ENCODE measurements at places on chromosomes 2 and 18.
A peak's percentile ranks its signal among the peaks of the same experiment; 100 is the strongest.

- H3K27me3 ChIP-seq = peaks cover 43% of the 10 kb centered on the region
- no peaks in the 10 kb centered on the region for H3K36me3 ChIP-seq
- H3K27ac ChIP-seq = no peak overlapping the region
- peaks cover 27% of the 10 kb centered on the region for H3K4me1 ChIP-seq
These were observed 674 bp upstream of the ERBB4 start for GRCh38 chr2:212539072-212539880.

DNA sequence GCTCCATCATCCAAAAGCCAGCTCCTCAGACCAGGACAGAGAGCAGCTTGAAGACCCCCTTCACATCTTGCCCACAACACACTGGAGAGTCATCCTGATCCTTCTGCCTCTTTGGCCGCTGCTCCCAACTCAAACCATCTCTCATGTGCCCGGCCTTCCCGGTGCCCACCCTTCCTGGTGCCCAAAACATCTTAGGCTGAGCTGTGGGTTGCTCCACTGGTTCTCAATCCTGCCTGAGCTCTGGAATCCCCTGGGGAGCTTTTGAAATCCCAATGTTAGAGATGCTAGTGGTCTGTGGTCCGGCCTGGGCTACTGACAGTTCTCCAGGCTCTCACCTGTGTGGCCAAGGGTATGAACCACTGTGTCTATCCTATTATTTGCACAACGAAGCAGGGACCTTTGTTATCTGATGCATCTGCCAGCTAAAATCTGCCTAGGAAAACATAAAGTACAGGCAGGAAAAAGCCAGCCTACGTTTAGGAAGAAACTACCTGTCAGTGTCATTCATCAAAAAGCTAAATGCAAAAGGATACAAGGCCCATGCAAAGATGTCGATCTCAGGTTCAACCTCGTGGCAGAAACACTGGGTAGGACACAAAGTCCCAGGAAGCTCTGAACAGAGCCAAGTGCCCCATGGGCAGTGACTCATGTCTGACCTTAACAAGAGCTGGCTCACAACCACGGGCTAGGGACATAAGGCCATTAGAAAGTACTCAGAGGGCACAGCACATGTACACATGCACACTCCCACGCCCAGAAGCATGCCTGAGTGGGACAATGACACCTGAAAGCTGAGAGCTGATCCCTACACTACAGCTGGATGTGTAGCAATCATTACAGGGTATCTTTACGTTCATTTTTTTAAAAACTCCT lies 30.8 kb downstream of the TBC1D8 start:
- H3K4me3 ChIP-seq = no peak overlapping the region
- H3K4me1 ChIP-seq = peaks cover 48% of the 10 kb centered on the region
- DNase-seq = peak; percentile 85
- no peaks in the 10 kb centered on the region for H3K36me3 ChIP-seq
- no peaks in the 10 kb centered on the region for H3K27me3 ChIP-seq
- peak overlapping the region; percentile 58 for H3K27ac ChIP-seq

DNA sequence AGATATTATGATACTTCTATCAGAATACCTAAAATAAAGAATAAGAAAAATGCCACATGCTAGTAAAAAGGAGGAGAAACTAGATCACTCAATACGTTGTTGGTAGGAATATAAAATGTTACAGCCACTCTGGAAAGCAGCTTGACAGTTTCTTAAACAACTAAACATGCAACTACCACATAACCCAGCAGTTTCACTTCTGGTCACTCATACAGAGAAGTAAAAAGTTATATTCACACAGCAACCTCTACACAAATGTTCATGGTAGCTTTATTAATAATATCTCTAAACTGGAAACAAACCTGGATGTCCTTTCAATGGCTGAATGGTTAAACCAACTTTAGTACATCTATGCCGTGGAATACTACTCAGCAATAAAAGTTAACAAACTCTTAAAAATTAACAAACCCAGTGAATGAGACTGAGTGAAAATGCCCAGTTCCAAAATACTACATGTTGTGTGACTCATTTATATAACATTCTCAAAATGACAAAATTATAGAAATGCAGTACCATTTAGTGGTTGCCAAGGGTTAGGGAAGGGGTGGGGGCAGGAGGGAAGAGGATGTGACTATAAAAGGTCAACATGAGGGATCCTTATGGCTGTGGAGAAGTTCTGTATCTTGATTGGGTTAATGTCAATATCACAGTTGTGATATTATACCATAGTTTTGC lies 124.1 kb downstream of the MMADHC start:
- no peak overlapping the region for H3K27ac ChIP-seq
- DNase-seq = no peak
- no peaks in the 10 kb centered on the region for H3K36me3 ChIP-seq
- H3K4me3 ChIP-seq = no peak overlapping the region
- H3K27me3 ChIP-seq = no peaks in the 10 kb centered on the region
- H3K4me1 ChIP-seq = no peaks in the 10 kb centered on the region

- DNase-seq = no peak
- no peaks in the 10 kb centered on the region for H3K4me1 ChIP-seq
- H3K27me3 ChIP-seq = no peaks in the 10 kb centered on the region
These were observed 4.1 kb upstream of the PTPN18 start for GRCh38 chr2:130351711-130352110.

DNA sequence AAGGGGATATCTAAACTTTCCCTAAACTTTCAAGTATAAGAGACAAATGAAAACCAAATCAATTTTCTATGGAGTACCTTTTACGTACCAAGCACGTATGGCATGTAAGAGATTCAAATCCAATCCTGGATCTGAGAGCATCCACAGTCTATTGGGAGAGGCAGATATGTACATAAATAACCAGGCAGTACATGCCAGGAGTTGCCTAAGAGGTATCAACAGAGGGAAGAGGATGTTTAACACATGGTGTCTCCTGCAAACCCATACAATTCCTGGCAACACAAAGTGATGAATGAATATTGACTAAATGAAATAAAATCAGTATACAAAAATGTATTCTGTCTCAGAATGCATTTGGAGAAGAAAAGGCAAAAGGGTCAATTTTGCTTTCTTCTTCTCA lies 116.6 kb downstream of the PIGN start:
- no peak overlapping the region for H3K27ac ChIP-seq
- no peak overlapping the region for H3K4me3 ChIP-seq
- H3K27me3 ChIP-seq = no peaks in the 10 kb centered on the region
- no peak for DNase-seq
- no peaks in the 10 kb centered on the region for H3K36me3 ChIP-seq

- peak overlapping the region; percentile 11 for H3K4me3 ChIP-seq
- H3K36me3 ChIP-seq = no peaks in the 10 kb centered on the region
- H3K27me3 ChIP-seq = no peaks in the 10 kb centered on the region
- peak overlapping the region; percentile 38 for H3K27ac ChIP-seq
These were observed 59.4 kb downstream of the CERS6 start for GRCh38 chr2:168515502-168515901.

DNA sequence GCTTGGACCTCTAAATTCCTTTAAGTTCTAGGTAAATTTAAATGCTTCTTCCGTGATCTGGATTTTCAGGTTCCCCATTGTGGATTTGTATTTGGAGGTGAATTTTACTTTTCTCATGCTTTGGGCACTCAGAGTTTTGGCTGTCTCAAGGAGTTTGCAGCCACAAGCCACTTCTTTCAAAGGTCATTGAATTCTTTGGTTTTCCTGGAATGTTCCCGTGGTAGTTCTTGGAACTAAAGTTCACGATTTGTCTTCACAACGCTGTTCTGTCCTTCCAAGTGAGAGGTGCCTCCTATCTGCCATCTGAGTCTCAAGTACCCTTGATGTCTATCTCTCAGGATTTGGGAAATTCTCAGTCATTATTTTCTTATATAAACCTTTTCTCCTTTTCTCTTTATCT lies 1438.7 kb upstream of the ZEB2 start:
- no peaks in the 10 kb centered on the region for H3K27me3 ChIP-seq
- no peaks in the 10 kb centered on the region for H3K4me1 ChIP-seq
- no peak overlapping the region for H3K4me3 ChIP-seq
- H3K36me3 ChIP-seq = no peaks in the 10 kb centered on the region

GRCh38 chr2:238915596-238915995 lies 67.7 kb downstream of the TWIST2 start:
- no peak overlapping the region for H3K27ac ChIP-seq
- no peak overlapping the region for H3K4me3 ChIP-seq
- peaks cover 11% of the 10 kb centered on the region for H3K4me1 ChIP-seq
- no peaks in the 10 kb centered on the region for H3K27me3 ChIP-seq

GRCh38 chr2:28406276-28407096 lies 13.8 kb downstream of the FOSL2 start:
- no peak overlapping the region for H3K4me3 ChIP-seq
- peak overlapping the region; percentile 58 for H3K27ac ChIP-seq
- DNase-seq = peak; percentile 88
- peaks cover 44% of the 10 kb centered on the region for H3K4me1 ChIP-seq
- H3K36me3 ChIP-seq = peaks cover 45% of the 10 kb centered on the region

- H3K27me3 ChIP-seq = no peaks in the 10 kb centered on the region
- peak overlapping the region; percentile 35 for H3K27ac ChIP-seq
- H3K4me1 ChIP-seq = peaks cover 10% of the 10 kb centered on the region
- no peak for DNase-seq
- H3K4me3 ChIP-seq = peak overlapping the region; percentile 7
These were observed 128.8 kb upstream of the TRIB2 start for GRCh38 chr2:12587729-12588522.

DNA sequence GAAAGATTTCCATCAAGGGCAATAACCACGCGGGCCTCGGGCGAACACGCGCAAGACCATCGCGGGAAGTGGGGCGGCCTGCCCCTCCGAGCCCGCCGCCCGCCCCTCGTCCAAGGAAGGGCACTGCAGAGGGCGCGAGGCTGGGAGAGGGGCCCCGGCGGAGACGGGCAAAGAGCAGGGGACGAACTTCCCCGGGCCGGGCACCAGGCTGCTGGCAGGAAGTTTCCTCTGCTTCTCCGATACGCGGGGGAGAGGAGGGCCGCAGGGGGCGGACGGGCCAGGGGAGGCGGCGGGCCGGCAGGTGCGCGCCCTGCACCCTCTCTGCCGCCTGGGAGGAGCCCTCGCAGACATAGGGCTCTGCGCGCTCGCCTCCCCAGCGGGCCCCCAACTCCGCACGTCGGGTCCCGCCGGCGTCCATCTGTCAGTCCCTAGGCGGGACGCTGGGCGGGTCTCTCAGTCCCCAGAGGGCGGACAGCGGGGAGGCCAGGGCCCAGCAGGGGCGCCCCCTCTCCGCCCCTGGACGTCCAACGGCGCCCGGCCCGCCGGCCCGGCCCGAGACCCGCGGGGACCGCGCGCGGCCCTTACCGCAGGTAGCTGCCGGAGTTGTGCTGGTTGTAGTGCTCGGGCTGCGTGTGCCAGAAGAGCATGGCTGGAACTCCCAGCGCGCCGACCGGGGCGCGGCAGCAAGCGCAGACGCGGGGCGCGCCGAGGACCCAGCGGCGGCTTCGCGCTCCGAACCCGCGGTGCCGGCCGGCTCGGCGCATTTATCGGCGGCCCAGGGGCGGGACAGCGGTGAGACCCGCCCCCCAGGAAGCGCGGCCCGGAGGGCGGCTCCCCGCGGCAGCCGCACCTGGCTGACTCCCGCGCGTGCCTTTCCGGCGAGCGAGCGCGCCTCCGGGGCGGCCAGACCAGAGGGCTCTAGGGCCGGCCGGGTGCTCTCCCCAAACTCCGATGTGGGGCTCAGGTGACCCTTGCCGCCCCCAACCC lies at the start of gene TFCP2L1:
Gene TFCP2L1, minus strand, starts transcription at position 740 of the 987 bp plus-strand sequence. Its CDS starts 93 bp downstream, at position 647.
- no peaks in the 10 kb centered on the region for H3K27me3 ChIP-seq
- peaks cover 24% of the 10 kb centered on the region for H3K4me1 ChIP-seq
- H3K36me3 ChIP-seq = peaks cover 2% of the 10 kb centered on the region
- no peak for DNase-seq
- peak within 1 kb of the TSS; percentile 75 for H3K4me3 ChIP-seq

- no peaks in the 10 kb centered on the region for H3K27me3 ChIP-seq
- H3K36me3 ChIP-seq = no peaks in the 10 kb centered on the region
- H3K27ac ChIP-seq = no peak overlapping the region
- DNase-seq = no peak
These were observed 682.0 kb upstream of the ID2 start for GRCh38 chr2:7999683-8000476.

DNA sequence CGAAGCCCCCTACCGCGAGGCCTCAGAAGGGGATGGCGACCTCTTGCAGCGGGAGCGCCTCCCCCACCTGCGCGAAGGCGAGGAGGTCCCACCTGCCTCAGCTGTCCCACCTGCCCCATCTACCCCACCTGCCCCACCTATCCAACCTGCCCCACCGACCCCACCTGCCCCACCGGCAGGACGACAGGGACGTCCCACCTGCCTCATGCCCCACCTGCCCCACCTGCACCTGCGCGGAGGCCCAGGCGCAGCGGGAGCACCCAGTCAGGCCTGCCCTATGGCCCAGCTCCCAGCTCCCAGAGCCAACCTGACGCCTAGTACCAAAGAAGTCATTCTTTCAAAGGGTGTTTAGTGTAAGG lies 489.1 kb upstream of the SMIM21 start:
- no peak overlapping the region for H3K27ac ChIP-seq
- DNase-seq = no peak
- H3K36me3 ChIP-seq = no peaks in the 10 kb centered on the region
- H3K4me3 ChIP-seq = no peak overlapping the region

DNA sequence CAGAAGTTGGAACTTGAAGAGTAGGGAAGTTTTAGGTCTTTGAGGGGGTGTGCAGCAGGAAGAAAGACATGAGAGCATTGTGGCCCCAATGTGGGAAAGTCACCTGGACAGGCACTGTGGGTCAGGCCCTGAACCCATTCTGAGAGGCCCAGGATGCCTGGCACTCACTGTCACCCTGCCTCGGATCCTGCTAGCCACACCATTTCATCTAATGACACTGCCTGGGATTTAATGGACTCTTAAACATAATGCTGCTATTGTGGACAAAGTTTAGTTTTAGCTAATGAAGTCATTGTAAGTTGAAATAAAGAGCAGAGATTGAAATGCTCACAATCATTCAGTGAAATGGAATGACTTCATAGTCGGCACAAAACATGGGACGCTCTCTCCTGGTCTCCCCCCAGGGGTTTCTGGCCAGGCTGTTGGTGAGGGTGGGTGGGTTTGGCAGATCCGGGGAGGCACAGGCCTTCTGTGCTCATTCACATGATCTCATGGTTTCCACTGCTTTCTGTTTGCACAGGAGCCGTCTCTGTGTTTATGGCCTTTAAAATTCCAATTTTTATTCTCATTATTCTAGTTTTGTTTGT lies 141.8 kb upstream of the KLHL29 start:
- H3K4me3 ChIP-seq = no peak overlapping the region
- no peaks in the 10 kb centered on the region for H3K4me1 ChIP-seq
- H3K27ac ChIP-seq = no peak overlapping the region
- no peak for DNase-seq
- H3K36me3 ChIP-seq = no peaks in the 10 kb centered on the region

DNA sequence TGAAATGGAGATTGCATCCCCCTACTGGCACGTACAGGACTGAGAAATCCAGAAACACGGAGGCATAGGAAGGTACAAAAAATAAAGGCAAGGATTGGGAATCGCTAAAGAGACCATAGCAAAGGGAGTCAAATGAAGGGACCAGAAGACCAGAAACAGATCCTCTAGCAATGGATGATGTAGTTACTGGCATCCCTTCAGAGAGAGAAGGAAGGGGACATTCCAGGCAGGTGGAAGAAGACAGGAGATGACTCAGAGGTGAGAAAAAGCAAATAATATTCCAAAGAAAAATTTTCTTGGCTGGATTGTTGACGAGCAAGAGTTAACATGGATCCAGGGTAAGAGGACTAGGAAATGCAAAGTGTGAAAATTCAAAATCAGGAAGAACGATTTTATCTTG lies 78.4 kb upstream of the FZD7 start:
- no peaks in the 10 kb centered on the region for H3K4me1 ChIP-seq
- no peaks in the 10 kb centered on the region for H3K27me3 ChIP-seq
- H3K36me3 ChIP-seq = no peaks in the 10 kb centered on the region

Measured in keratinocyte (primary cell).